ENCODE measurements at places on chromosomes 1 and 21.

GRCh38 chr1:47262787-47263413 is 30.9 kb upstream of the TAL1 start:
- DNase-seq, result peak; percentile 18

DNA sequence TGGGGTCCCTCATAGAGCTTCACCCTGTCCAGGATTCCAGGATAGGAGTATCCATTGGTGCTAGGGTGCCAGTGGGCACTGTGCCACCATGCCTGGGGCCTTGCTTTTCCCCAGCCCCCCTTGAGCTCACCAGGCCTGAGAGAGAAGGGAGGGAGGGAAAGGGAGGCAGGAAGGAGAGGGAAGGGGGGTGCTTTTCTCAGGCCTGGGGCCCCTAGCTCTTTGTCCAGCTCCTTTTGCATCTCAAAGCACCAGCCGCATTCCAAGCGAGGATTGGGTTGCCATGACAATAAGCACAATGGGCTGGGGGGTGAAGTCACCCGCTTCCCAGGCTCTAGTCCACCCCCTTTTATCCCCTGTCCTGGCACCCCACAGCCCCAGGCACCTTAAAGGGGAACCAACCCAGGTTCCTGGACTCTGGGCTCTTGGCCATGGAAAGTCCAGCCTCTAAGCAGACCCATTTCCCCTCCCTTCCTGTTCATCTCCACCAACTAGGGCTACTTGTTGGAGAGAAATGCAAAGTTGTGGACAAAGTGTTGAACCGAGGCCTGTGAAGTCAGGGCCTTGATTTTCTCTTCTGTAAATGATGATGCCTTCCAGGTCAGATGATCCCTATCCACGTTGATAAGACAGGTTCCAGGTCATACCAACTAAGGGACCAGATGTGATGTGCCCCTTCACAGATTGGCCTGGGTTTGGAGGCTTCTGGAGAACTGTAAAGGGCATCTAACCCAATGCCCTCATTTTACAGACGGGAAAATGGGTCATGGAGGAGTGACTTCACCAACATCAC is 11.4 kb downstream of the THBS3 start:
- DNase-seq, result no peak

DNA sequence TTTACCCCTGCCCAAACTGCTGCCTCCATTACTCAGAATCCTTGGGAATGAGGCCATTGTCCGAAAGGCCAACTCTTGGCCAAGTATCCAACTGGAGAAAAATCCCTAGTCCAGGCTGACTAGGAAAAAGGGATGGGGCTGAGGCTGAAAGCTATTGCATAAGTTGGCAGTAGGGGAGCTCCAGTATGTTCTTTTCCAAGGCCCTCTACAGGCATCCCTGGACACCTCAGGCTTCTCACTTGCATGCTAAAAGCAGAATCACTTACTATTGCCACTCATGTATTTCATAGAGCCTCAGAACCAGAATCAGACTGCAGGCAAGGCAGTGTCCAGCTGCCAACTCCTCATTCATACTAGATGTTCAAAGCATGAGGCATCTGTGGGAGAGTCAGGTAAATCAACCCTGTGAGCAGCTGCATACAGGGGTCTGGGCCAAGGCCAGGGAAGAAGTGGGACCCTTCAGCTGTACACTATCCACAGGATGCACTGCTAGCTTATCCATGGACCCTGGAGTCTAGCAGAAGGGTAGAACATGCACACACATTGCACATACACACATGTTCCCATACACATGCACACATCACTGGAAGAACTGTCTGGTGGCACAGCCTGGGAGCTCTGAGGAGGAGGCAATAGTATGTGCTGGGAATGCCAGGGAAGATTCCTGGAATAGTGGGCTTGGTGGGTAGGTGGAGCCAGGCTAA is 195.3 kb downstream of the C1orf94 start:
- no peak for DNase-seq

DNA sequence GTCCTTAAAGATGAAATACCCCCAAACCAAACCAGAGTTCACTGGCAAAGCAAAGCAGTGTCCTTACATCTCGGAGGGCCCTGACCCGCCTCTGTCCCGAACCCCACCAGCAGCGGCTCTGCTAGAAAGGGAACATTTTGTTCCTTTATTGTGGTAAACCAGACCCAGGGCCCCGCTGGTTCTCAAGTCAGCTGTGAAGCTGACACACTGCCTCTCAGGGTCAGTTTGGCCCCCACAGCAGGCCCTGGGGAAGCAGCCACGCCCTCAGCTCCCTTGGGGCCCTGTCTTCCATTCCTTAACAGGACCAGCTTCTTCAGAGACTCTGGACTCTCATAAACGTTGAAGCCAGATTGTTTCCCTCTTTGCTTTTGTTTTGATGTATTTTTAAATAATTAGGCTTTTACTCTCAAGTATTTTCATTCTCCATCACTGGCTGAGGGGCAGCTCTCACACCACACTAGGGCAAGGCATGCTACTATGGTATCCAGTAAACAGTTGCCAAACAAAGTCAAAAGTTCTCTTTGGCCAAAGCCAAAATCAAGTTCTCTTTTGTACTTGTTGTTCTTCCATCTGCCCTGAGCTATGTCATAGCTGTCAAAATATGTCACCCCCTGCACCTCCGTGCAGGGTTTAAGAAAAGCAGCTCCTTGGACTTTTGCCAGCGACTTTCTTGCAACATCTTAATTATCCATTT is 61.1 kb upstream of the ANGPTL1 start:
- no peak for DNase-seq

DNA sequence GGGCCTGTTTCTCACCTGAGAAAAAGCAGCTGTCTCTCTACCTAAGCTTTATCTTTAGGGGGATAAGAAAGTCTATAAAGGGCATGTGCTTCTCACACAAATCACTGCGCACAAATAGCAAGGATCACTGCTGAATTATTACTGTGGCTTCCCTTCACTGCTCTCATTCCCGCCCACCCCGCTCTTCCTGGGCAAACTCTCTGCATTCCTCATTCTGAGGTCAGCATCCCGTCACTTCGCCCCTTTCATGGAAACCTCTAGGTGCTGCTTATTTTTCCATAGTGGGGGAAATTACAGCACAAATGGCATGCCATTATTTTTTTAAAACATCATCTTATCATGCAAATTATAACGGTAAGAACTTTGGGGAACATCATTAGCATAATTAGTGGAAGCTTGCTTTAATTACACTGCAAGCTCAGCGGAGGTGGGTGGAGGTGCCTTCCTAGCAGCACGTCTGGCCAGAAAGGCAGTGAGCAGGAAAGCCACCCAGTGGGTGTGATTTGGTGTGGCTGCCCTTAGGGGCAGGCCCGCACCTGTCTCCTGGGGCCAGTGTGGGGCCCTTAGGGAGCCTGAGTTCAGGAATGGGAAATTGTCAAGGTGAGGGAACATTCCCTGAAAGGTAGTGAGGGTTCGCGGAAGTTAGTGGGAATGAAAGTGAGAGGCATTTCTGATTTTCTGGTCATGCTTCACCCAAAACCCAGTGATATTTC is 105.9 kb downstream of the LAMC2 start:
- DNase-seq, result no peak

Data from NCI-H1105 treated with DMSO at 0.1 percent for 48 hours (cell line).